ENCODE measurements at places on chromosomes 3 and 15. TPM values are rescaled to one million over a fixed set of nuclear protein-coding genes. Genes with fewer than 3 reads are reported as not detected.

Gene CLDN1
- total RNA-seq, result not detected

Gene TTLL13
- total RNA-seq, result not detected

Gene UPK1B
- total RNA-seq, result not detected

DNA sequence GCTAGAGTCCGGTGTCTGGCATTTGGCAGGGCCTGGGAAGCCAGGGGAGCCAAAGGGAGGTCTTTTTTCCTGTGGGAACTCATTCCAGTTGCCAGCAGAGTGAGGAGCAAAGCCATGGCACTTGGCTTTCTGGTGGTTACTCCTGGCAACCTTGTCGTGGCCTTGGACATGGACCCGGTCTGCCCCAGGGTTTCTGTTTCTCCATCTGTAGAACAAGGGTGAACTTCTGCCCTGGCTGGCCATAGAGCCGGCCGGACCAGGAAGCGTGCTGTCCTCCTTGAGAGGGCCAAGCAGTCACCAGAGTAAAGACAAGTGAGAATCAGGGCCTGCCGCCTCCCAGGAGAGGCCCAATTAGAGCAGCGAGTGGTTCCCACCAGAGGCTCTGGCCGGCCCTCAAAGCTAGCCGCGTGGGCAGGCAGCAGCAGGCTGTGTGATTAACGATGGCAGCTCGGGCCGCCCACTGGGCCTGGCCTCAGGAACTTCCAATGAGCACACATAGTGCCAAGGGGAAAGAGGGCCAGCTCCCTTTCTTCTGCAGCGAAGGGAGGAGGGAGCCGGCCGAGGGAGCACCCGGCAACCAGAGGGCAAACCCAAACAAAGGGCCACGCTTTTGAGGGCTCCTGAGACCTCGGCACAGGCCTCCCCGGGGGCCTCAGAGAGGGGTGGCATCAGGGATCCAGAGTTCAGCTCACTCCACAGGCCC lies 29.1 kb upstream of the ELP6 start:
- DNase-seq, result no peak

- DNase-seq, result no peak
Observed at GRCh38 chr3:174156200-174156599, 702.9 kb upstream of the NAALADL2 start.

- DNase-seq, result no peak
Observed at GRCh38 chr15:68862415-68862814, 41.7 kb upstream of the ANP32A start.
